Amniotic epithelial cell (primary cell): ENCODE measurements at places on chromosomes 2 and 18.

DNA sequence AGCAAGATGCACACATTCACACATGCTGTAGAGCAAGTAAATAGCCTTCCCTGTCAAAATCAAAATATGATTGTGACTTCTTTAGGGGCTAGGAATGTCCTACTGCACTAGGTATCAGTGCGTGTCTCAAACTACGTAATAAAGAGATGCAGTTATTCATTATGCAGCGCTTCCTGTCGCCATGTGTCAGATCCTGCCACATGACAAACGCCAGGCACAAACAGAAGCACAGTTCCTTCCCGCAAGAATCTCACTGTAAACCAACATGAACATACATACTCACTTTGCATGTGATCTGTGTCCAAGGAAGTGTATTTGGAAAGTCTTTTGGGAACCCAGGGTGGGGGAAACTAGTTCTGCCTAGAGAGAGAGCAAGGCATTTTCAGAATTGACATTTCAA, 599.9 kb downstream of the RNF144A start:
- DNase-seq: no peak

- no peak for DNase-seq
Measured at GRCh38 chr2:216117561-216118340, 8.6 kb downstream of the XRCC5 start.

- DNase-seq: no peak
Measured at GRCh38 chr2:43430489-43430888, 165.3 kb downstream of the THADA start.

GRCh38 chr18:70374154-70374553, 85.3 kb downstream of the SOCS6 start:
- no peak for DNase-seq

- DNase-seq: no peak
Measured at GRCh38 chr2:134167015-134167414, 86.9 kb upstream of the MGAT5 start.
